Activated CD8-positive, alpha-beta memory T cell treated with anti-CD3 and anti-CD28 coated beads for 1 hour (primary cell): ENCODE measurements at places on chromosomes 2 and 18.

DNA sequence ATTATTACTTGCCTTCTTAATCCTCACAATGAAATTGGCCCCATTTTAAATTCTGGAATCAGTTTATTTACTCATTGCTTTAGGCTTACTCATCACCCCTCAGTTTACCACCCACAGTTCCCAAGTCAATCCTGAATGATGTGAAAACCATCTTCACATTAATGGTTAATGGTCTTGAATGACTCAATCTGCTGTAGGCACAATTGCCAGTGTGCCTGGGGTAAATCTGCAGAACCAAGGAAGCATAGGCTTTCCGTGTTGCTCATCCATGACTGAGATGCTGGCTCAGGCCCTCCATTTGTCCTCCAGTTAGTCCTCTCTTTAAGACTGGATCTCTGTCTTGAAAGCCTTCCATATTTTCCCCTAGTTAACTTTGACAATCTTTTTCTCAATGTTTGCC lies 164.5 kb downstream of the PMAIP1 start:
- DNase-seq, result no peak

- no peak for DNase-seq
Observed at GRCh38 chr2:148670773-148671172, 26.2 kb downstream of the EPC2 start.

- no peak for DNase-seq
Observed at GRCh38 chr2:197179744-197180498, 130.7 kb downstream of the ANKRD44 start.

- no peak for DNase-seq
Observed at GRCh38 chr2:16481351-16481750, 184.3 kb downstream of the CYRIA start.

GRCh38 chr2:96153991-96154431 lies 8.8 kb upstream of the DUSP2 start:
- no peak for DNase-seq

DNA sequence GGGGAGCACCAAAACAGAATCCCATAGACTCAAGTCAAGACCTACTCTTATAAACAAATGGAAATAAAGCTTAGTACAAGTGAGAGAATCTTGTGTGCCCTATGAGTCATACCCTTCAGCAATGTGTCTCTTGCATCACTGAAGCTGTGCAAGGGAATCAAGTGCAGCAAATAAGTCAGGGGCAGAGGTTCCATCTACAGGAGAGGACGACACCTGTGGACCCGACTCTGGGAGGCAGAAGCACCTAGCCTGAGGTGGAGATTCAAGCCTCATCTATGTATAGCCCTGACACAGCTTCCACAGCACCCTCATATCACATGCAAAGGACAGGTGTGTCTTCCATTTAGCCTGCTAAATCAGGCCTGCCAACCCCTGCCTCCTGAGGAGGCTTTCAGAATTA lies 298.2 kb downstream of the CNTNAP5 start:
- no peak for DNase-seq

GRCh38 chr18:23416298-23416697 lies 36.8 kb upstream of the RIOK3 start:
- DNase-seq, result no peak

DNA sequence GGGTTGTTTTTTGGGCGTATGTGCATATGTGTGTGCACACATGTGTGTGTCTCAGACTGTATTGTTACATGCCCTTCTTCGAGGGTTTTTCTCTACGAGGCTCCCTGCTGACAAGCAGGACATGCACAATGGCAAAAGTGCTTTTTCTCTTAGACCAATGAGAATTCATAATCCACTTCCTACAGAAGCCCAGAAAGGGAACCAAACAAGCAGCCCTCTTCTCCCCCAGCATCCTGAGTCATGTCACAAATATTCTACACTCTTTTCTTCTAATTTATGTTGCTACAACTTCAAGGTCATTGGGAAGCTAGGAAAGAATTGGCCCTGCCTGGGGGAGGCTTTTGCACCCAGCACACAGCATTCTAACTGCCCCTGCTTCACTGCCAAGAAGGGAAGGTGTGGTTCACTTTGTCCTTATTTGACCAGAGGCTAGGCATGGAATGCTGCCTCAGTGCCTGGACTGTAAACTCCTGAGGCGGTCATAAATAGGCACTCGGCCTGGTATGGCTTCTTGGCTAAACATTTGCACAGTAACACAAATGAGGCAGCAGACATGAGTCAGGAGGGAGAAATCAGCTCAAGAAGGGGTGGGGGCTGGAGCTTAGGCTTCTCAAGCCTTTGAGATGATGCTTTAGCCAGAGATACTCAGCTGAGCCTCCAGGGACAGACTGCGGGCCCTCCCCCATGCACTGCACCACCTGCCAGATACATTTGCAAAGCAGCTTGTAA lies 92.7 kb upstream of the KLF7 start:
- DNase-seq, result no peak

GRCh38 chr2:69149631-69150215 lies 136.7 kb downstream of the ANTXR1 start:
- DNase-seq, result no peak

- DNase-seq, result no peak
Observed at GRCh38 chr2:175743011-175743410, 259.1 kb downstream of the LNPK start.

DNA sequence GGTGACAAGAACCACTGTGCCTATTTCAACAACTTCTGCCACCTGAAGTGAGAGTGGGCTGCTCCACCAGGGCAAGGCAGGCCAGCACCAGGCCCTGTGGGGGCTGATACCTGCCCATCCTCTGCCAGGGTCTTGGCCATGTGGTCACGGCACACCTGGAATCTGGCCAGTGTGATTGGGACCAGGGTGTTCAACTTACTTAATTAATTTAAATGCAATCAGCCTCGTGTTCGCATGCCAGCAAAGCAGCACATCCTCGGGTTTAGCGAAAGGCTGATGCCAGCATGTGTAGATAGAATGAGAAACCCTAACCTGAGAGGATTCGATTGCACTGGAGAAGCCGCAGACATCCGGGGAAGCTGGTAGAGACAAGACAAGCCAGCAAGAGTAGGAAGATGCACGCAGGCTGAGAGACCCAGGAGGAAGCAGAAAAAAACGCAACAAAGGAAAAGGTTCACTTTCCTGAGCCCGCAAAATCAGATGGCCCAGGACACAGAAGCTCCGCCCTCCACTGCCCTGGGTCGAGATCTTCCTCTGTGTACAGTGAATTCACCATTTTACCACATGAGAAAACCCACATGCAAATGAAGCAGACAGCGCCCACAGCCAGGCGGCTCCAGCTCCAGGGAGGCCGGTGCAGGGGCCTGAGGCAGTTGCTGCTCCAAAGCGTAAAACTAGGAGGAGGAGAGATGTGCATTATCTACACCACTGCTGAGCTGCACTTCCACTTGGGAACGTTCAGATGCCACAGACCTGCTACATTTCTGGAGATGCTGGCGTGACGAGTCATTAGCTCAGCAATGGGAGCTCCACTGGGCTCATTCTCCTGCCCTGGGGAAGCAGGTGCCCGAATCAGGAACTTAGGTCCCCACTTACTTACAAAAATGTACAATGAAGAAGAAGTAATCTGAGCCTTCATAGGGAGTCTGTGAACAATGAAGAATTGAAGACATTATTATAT lies 92.1 kb downstream of the TMEM18 start:
- no peak for DNase-seq

DNA sequence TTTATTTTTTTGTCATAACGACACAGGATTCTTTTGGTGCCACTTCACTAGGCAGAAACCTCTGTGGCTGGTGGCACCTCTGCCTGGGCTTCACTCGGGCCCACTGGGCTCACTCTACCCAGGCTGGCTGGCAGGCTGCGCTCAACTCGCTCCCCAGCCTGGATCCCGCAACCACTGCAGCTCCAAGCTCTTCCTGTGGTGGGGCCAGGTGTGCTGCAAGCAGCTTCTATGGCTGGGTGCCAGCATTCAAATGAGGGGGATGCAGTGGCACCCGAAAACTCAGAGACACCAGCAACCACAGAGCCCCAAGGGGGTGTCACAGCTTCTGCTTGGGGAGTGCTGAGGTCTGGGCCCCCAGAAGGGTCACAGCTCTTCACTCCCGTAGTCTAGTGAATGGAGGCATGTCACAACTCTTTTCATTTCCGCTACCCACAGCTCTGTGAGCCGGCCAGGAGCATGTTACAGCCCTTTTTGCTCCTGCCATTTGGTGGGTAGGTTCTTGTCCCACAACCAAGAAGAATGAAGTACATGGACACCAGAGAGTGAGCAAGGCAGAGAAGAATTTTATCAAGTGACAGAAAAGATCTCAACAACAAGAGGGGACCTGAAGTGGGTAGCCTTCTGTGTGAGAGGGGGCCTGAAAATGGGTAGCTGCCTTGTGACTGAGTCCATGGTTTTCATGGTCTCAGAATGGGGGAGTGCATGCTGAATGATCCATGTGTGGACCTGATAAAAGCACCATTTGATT lies 170.1 kb downstream of the UBR3 start:
- no peak for DNase-seq

DNA sequence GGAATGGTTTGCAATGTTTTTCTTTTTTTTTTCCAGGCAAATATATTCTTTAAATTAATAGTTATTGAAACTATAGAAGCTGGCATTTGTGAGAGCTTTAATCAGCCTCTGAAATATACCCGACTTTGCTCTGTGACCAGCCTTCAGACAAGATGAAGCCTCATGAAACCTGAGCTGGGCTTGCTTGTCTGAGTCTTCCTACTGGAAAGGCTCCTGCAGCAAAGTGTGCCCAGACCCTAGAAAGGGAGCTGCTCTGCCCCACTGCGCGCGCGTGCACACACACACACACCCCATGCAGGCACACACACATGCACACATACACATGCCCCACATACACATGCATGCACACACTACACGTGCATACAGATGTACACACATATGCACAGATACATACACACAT lies 203.3 kb upstream of the NT5C1B start:
- DNase-seq, result no peak

DNA sequence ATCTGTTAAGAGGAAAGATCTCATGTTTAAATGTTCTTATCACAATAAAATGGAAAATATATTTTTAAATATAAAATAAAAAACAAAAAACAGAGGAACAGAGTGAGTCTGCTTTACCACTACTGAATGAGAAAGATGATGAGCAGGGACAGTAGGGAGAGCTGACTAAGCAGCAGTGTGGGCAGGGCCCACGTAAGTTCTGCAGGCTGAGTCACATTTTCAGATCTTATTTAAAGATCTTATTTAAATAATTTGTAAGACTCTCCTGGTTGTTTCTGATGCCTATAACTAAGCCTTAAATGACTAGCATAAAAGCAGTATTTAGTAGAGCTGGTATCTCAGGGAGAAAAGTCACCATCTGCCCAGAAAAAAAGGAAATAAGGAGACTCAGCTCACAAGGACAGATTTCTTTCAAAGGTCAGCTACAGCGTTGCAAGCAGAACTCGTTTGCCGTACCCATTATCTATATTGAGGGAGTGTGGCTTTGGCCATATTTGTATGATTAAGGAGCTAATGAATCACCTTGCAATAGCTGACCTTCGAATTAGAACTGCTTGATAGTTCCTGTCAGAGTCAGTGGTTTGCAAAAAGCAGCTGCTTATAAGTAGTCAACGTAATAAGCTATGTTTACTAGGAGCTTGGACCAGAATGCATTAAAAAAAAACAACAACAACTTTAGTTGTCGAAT lies 322.1 kb upstream of the CHAC2 start:
- no peak for DNase-seq

DNA sequence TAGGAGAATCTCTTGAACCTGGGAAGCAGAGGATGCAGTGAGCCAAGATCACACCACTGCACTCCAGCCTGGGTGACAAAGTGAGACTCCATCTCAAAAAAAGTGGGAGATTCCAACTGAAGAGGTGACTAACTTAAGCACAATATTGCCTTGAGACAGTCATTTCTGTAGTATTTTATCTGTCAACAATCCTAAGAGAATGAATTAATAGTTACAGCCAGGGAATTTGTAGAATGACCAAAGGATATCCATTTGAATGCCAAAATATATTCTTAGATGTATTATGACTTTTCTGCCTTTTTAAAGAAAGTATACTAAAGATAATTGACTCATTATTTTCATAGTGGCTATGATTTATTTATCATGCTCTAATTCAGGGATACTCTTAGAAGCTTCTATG lies 40.7 kb upstream of the CCDC150 start:
- DNase-seq, result no peak

GRCh38 chr2:236785611-236786057 lies 216.0 kb downstream of the ACKR3 start:
- no peak for DNase-seq

DNA sequence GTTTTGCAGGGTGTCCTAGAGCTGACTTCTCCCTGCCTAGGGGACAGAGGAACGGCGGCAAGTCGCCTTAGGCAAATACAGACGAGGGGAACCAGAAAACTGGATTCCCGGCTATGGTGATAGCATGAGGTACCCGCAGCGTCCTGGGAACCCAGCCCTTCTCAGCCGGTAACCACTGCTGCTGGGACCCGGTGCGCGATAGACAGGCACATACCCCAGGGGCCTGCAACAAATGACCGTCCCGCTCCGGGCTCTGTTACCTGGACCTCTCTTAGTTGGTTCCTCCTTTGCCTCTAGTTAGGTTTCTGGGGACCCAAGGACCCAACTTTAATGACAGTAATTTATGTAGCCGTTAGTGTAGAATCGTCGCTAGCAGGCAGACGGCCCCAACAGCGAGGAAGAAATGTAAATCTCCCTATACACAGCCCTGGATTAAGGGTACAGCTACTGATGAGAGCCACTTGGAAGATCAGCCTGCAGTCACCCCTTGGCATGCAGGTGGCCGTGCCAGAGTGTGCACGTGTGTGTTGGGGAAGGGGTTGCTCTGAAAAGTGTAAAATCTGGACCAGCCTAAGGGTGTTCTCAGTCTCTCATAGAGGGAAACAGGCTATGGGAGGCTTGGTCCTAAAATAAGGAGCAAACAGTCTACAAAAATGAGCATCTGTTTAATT lies 819 bp upstream of the SERPINE2 start:
- no peak for DNase-seq

- no peak for DNase-seq
Observed at GRCh38 chr2:9207641-9208311, 1.2 kb downstream of the ASAP2 start.

DNA sequence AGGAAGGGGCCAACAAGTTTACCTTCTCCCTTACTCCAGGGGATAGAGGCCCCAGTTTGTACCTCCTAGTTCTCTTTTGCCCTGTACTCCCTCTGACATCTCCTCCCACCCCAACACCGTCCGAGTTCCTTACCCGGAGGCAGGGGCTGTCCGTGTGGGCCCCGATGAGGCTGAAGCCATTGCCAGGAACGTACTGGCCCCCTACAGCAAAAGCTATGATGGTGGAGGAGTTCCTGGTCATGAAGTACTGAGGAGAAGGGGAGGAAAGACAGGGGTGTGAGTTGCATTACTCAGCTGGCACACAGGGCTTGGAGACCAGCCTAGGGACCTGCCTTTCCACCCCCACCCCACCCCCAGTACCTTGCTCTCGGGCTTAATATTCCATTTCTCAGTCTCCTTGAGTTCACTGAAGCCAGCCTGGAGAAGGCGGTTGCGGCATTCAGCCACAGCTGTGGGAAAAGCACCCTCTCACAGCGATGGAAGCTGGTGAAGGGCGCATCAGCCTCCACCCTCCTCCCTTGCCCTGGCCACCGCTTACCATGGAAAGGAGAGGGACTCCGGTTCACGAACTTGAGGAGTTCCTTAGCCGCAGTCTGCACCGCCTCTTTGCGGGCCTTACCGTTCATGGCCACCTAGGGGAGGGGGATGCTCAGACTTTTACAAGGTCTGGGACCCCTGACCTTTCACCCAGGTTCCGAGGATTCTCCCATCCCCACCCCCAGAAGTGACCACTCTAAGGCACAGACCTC lies 1.0 kb downstream of the DNPEP start:
- no peak for DNase-seq
